ENCODE measurements at places on chromosomes 5 and 9.

DNA sequence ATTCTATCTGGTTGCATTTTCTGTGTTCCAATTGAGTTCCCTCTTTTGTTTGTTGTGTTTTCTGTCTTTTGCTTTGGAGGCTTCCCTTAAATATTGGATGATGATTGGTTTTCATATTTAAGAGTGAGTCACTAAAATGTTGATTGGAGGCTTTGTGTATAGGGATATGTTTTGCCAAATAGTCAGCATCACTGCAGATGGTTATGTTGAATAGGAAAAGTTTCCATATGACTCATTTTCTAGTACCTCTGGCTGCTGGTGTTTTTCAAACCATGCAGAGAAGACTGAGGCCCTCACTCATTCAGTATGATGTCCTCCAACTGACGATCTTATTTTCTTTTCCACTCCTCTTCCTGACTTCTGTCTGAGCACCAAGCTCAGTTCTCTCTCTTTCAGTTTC, 1290.0 kb downstream of the EFNA5 start:
- DNase-seq, result no peak

GRCh38 chr9:98652302-98652701, 56.4 kb downstream of the GABBR2 start:
- no peak for DNase-seq

- no peak for DNase-seq
Observed at GRCh38 chr9:138068601-138069035, 191.0 kb downstream of the CACNA1B start.

GRCh38 chr9:110752766-110753165, 84.2 kb downstream of the MUSK start:
- DNase-seq, result peak; percentile 60

GRCh38 chr9:106820866-106821265, 42.1 kb upstream of the ZNF462 start:
- no peak for DNase-seq

- no peak for DNase-seq
Observed at GRCh38 chr5:121053055-121053985, 589.2 kb downstream of the PRR16 start.

GRCh38 chr5:6721442-6721841, 8.2 kb downstream of the TENT4A start:
- no peak for DNase-seq

GRCh38 chr5:174120401-174121005, 75.0 kb downstream of the NSG2 start:
- no peak for DNase-seq

GRCh38 chr9:20033511-20033910, 244.7 kb upstream of the SLC24A2 start:
- DNase-seq, result no peak

GRCh38 chr9:16970321-16970720, 99.9 kb upstream of the BNC2 start:
- DNase-seq, result no peak

- DNase-seq, result no peak
Observed at GRCh38 chr9:6218099-6218502, 2.5 kb downstream of the IL33 start.

- DNase-seq, result no peak
Observed at GRCh38 chr9:95264954-95265615, 52.4 kb downstream of the FANCC start.

DNA sequence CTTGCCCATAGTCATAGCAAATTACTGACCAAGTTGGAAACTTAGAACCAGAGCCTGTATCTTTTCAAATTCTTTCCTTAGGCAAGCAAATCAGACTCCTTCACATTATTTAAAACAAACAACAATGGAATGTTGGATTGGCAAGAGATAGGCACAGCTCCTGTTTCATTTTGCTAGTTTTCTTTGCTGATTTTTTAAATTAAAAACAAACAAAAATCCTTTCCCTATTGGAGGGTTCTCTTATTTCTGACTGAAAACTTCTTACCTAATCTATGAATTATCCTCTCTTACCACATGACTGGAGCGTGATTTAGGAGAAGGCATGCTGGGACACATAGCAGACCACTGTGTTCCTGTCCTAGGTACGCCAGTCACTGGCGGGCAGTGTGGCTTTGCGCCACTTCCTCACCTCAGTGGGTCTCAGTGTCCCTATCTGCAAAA, 63.0 kb downstream of the TTC39B start:
- no peak for DNase-seq

DNA sequence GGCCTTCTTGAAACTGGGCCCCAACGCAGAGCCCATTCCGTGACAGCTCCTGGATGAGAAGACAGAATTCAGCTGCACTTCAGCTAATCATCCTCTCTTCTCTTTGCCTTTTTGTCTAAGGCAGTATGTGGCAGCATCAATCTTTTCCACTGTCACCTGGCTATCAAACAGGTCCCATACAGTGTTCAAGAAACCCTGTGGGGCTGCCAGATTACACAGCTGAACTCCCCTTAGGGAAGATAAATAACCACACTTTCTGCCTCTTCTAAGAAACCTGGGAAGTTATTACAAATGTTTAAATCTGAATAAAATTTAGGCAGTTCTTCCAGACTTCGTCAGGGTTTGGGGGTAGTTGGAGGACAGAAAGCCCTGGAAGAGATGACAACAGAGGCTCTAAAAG, 61.0 kb downstream of the SPEF2 start:
- no peak for DNase-seq

- no peak for DNase-seq
Observed at GRCh38 chr5:140694276-140694675, 3.0 kb downstream of the HARS2 start.

DNA sequence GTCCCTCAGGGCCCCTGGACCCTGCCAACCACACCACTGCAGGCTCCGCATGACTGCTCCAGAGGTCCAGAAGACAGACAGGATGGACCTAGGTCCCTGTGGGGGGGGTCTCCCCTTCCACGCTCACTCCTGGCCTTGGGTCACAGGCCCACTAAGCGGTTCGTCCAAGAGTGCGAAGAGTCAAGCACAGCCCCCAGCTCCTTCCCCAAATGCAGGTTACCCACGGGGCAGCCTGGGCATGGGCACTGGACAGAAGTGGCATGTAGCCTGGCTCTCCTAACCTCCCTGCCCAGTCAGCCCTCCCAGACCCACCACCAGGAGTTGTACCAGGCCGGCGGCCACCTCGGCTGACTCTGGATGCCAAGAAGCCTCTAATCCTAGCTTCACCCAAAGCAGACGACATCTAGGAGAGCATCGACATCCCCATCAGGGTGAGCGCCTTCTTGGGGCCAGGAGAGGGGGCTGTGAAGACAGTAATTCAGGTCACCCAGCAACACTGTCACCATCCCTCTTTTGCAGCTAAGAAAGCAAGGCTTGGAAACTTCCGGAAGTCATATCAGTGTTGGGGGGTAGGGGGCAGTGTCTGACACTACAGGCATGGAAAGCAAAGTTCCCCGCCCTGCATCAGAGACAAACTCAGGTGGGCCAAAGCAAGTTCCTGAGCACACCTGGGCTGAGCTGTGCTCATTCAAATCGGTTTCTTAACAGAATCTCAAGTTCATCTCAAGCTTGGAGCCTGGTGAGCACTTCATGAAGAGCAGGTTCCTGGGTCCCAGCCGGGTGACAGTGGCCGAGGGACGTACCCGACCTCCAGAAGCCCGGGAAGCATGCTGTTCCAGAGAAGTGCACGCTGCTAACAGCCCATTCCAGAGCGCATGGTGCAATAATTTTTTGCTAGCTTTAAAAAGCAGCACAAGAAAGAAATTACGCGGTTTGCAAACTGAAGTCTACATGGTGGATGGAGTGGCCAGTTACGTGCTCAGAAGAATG, 68.7 kb downstream of the SEMA4D start:
- no peak for DNase-seq

DNA sequence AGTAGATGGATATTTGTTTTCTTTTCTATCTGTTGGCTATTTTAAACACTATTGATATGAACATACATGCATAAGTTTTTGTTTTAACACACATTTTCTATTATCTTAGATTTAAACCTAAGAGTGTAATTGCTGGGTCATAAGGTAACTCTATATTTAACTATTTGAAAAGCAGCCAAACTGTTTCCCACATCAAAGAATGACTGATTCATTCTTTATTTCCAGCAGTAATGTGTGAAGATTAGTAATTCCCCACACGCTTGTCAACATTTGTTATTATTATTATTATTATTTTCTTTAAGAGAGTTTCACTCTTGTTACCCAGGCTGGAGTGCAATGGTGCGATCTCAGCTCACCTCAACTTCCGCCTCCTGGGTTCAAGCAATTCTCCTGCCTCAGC, 1495.8 kb downstream of the EFNA5 start:
- DNase-seq, result no peak

DNA sequence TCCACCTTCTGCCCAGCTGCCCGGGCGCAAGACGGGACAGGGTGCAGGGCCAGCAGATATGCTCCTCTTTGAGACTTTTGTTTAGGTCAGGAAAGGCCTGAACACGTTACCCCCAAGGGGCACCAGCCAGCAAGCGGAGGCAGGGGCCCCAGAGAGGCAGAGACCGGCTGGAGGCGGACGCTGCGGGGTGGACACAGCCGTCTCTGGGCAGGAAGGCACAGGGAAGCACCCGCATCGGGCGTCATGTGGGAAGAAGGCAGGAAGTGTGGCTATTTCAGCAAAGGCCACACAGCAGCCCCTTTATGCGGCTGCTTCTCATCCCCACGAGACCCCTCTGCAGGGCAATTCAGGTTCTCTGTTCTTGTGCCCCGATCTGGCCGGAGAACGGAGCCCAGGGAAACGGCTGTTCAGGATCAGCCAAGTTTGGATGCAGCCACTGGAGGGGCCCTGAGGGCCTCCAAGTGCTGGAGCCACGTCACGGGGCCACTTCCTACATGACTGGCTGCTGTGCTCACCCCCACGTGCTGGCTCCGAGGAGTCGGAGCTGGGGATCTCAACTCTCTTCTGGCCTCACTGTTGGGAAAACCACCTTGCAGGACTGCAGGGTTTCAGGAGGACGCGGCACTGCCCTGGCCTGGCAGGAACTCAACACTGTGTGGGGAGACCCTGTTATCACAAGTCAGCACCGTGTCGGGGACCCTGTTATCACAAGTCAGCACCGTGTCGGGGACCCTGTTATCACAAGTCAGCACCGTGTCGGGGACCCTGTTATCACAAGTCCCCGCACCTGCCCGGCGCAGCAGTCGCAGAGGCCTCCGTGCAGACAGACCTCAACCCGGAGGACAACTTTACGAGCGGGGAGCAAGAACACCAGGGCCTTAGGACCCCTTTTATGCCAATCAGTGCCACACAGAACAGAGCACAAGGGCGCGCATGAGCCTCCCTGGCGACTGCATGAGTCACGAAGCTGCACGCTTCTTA, 44.4 kb downstream of the SLC12A7 start:
- no peak for DNase-seq

- no peak for DNase-seq
Observed at GRCh38 chr5:43413966-43414365, 1.8 kb upstream of the CCL28 start.

- DNase-seq, result no peak
Observed at GRCh38 chr5:59326596-59326995, 566.9 kb downstream of the PDE4D start.

- no peak for DNase-seq
Observed at GRCh38 chr5:139675825-139676224, 27.7 kb downstream of the CXXC5 start.

- no peak for DNase-seq
Observed at GRCh38 chr9:4490705-4491625, 697 bp downstream of the SLC1A1 start.

- no peak for DNase-seq
Observed at GRCh38 chr9:33880211-33881089, 63.5 kb downstream of the UBE2R2 start.

DNA sequence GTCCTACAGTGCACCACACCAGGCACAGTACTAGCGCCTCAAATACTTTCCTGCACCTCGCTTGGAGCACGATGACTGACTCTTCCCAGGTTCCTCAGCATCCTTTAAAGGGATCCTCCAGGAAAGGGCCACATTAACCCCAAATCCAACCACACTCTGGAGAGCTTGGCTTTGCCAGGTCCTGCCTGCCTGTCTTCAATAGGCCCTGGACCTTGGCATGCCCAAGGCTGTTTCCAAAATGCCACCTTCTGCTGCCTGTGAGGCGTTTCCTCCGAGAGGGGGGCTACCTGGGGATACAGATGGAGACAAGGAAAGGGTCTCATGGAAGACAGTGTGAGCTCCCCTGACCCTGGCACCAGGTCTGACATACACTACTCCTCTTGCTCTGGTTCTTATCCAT, 169.9 kb downstream of the DAB2IP start:
- DNase-seq, result no peak

DNA sequence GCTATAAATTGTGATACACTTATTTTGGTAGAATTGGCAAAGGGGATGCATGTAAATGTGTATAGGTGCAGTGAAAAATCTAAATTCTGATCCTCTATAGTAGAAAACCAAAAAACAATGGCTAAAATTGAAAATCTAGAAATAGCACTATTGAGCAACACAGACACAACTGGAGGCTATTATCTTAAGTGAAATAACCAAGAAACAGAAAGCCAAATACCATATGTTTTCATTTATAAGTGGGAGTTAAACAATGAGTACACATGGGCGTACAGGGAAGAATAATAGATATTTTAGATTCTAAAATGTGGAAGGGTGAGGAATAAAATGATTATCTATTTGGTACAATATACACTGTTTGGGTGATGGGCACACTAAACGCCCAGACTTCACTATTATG, 183.2 kb upstream of the TUSC1 start:
- no peak for DNase-seq

DNA sequence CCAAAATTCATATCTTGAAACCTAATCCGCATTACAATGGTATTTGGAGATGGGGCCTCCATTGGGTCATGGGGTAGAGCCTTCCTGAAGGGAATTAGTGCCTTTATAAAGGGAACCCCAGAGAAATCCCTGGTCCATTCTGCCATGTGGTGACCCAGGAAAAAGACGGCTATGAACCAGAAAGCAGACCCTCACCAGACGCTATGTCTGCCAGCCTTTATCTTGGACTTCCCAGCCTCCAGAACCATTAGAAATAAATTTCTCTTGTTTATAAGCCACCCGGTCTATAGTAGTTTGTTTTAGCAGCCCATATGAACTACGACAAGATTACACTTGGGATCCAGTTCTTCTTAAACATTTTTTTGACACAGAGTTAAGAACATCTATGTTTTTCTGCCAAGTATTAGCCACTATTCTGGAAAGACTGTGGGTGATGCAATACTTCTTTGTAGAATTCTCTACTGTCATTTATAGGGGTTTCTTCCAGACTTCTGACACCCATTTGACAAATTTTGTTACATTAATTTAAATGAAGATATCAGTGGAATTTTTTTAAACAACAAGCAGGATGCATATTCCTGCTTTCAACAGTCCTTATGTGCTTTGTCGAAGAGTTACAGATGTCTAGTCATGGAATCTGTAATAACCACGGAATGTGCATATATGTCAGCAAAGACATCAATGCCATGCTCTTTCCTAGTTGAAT, 572.4 kb downstream of the NR2F1-AS1 start:
- DNase-seq, result no peak

DNA sequence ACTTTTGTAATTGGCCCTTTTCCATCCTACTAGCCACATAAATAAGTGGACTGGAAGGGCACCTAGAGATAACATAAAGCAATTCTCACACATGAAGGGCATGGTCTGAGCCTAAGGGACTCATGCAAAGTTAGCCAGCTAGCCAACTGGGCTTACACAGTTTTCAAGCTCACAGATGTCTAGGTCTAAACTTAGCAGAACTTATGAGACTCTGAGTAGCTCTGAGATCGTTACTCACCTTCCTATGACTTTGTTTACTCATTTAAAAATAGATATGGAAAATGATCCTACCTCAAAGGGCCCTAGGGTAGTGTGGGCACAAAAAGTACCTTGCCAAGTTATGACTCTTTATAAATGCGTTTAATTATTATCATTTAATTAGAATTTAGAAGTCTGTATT, 410.4 kb upstream of the MPDZ start:
- no peak for DNase-seq

- no peak for DNase-seq
Observed at GRCh38 chr5:96321345-96321744, 111.7 kb downstream of the PCSK1 start.

- DNase-seq, result peak; percentile 31
Observed at GRCh38 chr9:136787690-136788400, 3.3 kb upstream of the TMEM141 start.
